ENCODE measurements at places on chromosomes 16 and 17.
A peak's percentile ranks its signal among the peaks of the same experiment; 100 is the strongest.

- DNase-seq, result no peak
Measured at GRCh38 chr17:56635641-56636040, 42.1 kb downstream of the NOG start.

- no peak for DNase-seq
Measured at GRCh38 chr16:63998-64913, 8.2 kb downstream of the RHBDF1 start.

- no peak for DNase-seq
Measured at GRCh38 chr16:68259007-68259825, 5.1 kb upstream of the SLC7A6 start.

- peak; percentile 47 for DNase-seq
Measured at GRCh38 chr16:49469930-49470451, 96.4 kb downstream of the C16orf78 start.

- DNase-seq, result no peak
Measured at GRCh38 chr16:774086-775001, 13.8 kb downstream of the MSLN start.

DNA sequence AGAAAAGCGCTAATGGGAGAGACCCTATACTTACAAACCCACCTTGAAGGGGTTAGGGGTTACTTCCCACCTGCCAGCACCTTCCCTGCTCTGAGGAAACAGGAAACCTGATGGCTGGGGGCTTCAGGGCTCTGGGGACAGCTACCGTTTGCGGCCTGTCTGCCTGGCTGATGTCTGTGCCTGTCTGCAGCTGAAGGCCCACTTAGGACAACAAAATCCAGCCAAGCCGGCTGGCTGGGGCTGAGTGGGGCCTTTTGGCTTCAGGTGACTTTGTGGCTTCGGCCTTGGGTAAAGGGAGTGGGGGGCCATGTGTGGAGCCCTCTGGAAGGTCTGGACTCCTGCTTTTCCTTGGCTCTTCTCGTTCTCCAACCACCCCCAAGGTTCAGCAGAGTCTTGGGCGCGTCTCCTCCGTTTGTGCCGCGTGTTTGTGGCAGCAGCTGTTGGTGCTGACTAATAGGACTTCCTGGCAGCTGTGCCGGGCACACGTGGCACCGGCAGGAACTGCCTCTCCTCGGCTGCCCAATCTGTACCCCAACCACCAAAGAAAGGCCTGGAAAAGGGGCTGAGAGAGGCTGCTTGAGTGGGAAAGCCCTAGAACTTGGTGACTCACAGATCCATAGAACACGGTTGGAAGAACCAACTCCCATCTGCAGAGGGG lies 186.7 kb downstream of the MSI2 start:
- DNase-seq, result peak; percentile 56

DNA sequence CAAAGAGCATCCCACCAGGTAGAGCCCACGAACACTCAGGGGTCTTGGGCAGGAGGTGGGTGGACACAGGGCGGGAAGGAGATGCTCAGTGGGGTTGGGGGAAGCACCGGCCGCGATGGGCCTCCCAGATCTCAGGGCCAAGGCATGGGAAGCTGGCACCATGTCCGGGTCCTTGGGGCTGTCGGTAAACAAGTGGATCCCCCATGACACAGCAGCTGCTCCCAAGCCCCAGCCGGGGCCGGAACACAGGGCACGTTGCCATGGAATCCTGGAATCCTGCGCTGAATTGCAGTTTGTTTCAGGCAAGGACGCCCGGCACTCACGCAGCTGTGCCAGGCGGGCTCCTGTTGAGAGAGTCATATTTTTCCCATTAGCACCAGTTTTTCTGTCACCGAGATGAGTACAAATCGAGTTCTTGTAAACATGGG lies 23.0 kb upstream of the CHMP6 start:
- peak; percentile 87 for DNase-seq

- DNase-seq, result peak; percentile 76
Measured at GRCh38 chr16:1105888-1106620, 10.0 kb upstream of the C1QTNF8 start.

DNA sequence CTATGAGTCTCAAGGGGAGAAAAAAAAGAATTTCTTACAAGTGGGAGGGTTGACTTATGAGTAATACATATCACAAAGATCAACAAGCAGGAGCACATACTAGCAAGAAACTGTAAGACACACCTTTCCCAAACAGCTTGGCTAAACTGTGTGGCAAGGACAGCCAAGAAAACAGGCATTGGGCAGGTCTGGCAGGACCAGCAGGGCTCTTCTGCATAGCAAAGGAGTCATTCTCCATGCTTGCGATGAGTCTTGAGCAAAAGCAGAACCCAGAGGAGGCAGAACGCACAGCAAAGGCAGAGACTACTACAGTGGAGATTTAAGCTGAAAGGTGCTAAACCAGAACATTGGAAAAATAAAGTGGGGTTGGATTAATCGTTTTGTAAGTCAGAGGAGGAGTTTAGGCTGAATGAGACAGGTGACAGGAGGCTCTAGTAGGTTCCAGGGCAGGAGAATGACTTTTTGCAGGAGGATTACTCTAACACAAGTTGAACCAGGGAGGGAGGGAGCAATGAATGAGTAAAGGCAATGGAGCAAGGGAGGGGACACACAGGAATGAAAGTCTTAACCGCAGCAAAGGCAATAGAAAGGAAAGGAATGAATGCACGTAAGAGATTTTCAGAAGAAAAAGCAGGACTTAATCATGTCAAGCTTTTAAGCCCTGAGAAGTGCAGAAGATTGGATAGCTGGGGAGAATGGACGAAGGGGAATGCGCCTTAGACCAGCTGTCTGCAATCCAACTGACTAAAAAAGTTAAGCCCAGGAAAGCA lies 2.7 kb downstream of the N4BP1 start:
- no peak for DNase-seq

DNA sequence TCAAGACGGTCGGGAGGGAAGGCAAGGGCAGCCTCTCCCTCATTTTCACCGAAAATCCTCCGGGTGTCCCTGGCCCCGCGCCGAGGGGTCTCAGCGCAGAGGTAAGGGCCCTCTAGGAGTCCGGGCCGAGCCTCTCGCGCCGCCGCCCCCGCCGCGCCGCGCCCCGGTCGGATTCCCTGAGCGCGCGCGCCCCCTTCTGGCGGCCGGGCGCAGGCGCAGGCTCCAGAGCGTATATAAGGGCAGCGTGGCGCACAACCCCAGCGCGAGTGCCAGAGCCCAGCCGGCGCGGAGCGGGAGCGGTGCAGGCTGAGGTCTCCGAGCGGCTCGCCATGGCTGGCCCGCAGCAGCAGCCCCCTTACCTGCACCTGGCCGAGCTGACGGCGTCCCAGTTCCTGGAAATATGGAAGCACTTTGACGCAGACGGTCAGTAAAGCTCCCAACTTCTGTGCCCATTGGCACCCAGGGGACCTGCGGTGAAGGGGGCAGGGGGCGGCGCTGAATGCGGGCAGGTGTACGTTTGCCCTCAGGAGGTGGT lies at the start of gene CALB2:
CALB2 (plus strand) TSS at position 260 of the 535 bp plus-strand sequence; CDS start at position 330, 70 bp downstream.
- peak; percentile 71 for DNase-seq
